ENCODE measurements at places on chromosomes 16 and 17.

DNA sequence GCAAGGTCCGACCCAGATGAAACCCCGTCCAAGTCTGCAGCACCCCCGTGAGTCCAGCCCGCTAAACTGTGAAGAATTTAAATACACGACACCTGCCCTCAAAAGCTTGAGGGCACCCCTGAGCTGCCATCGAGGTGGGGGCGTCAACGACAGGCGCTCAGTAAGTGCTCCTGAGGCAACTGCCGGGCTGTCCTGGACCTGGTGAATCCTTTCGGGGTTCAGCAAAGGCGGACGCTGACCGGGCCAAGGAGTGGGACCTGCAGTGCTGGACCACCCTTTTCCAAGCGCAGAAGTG, 512 bp upstream of the ENDOV start:
- no peak for DNase-seq

- no peak for DNase-seq
Observed at GRCh38 chr17:71636644-71637043, 484.2 kb upstream of the SOX9 start.

- no peak for DNase-seq
Observed at GRCh38 chr17:50909765-50910605, 43.8 kb upstream of the TOB1 start.

DNA sequence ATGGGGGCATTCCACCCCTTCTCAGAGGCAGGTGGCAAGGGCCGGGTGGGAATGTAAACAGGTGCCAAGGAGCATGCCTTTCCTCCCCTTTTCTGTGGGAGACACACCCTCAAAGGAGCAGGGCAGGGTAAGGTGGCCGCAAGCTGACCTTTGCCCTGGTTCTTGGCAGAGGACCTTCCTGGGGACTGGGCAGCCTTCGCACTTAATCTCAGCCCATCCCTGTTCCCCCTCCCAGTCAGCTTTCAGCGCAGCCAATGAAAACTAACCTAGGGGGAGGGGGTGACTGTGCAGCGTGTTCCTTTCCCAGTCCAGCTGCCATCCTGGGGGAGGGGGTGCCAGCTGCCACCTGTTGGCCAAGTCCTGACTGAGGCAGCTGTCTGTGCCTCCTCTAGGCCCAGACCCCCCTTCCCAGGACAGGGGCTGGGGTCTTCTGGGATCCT, 2.8 kb downstream of the TRAF4 start:
- no peak for DNase-seq

GRCh38 chr17:37286430-37286829, 89.4 kb upstream of the C17orf78 start:
- no peak for DNase-seq

DNA sequence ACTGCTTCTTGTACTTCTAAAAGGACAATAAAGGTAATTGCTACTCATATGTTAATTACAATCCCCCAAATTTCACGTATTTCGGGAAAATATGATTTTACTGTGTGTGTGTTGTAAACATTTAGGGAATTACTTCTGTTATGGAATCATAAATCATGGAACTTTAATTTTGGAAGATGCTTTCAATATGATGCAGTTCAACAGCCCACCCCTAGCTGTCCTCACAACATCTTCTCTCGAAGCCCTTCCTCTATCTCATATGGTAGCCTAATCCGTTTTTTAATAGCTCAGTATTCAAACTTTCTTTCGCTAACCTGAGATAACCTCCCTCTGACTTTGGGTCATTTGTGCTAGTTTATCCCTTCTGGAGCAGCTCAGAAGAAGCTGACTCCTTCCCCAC, 78.4 kb downstream of the ANKFN1 start:
- no peak for DNase-seq

- DNase-seq, result no peak
Observed at GRCh38 chr17:48647103-48647962, 21.2 kb upstream of the HOXB9 start.

DNA sequence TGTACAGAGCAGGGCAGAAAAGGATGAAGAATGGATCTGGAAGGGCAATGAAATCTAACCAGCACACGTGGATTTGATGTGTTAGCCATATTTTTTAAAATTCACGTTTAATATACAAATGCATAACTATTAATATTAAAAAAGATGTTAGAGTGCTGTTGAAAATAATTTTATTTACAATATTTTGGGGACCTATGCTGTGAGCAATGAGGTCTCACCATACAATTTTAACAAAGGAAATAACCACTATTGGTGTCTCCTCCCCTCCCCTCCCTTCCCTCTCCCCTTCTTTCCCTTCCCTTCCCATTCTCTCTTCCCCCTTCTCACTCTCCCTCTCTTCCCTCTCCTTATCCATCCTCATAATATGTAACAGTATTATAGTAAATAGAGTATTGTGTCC, 64.2 kb upstream of the GPR139 start:
- no peak for DNase-seq

DNA sequence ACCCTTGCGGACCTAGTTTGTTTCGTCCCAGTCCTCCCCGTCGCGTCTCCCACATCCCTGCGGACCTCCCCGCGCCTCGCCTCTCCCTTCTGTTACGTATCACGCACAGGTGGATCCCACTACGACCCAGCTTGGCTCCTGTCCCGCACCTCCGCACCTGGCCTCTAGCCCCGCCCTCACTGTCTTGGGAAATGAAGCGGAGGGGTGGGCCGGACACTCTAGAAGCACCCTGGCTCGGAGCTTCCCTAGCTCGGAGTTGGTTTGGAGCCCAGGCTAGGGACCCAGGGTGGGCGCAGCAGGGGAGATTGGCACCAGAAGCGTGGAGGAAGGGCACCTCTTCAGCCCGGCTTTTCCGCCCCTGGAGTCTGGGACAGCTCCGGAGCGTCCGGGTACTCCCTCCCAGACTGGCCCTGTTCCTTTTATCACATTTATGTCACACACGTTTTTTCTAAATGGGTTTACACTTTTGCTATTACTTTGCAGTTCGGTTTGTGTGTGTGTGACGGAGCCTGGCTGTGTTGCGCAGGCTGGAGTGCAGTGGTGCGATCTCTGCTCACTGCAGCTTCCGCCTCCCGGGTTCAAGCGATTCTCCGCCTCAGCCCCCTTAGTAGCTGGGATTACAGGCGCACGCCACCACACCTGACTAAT, 1.4 kb upstream of the CEMP1 start:
- no peak for DNase-seq

- DNase-seq, result no peak
Observed at GRCh38 chr16:84277244-84277823, 17.3 kb upstream of the WFDC1 start.

DNA sequence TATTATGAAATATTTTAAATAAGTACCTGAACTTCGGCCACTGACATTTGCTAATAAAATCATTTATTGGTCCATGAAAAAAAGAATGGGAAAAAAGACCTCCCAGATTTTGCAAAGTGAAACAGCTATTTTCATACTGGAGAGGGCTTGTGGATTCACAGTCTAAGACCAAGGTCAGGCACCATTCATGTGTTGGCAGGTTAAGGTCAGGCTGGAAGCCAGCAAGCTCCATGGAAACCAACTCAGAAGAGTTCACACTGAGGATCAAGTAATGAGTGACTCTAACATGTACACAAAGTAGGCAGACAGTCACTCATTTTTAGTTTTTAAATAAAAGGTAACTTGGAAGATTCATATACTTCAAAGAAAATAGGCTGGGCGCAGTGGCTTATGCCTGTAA, 3.4 kb downstream of the DNAJA2 start:
- no peak for DNase-seq

DNA sequence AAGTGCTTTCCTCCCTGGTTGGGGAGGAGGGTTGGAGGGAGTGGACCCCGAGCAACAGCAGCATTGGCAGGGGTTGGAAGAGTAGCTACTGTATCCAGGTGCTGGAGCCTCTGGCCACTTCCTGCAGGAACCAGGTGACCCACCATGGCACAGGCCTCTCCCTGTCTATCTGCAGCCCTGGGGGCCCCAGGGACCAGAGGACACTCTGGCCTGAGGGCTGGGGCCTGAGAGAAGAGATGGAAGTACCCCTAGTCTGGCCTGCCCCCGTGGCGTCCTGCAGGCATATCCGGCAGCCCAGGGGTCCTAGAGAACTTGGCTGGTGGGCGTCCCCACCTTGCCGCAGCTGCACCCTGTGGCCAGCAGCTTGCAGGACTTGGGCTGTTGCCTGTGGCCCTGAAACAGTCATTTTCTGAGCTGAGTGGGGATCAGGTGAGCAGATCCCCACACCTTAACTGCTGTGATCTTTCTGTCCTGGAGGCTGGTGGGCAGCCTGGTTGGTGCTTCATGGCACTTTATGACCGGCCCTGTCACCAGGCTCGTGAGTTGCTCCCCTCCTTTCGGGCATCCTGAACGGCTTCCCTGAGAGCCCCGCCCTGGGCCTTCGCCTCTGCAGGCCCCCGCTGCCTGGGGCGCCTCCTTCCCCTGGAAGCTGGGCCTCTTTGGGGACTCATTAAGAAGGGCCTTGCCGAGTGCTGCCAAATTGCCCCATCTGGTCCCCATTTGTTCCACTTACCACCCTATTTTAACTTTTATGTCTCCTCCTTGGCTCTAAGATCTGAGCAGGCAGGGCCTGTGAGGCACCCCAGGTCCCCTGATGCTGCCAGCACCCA, 298.6 kb downstream of the SEC14L1 start:
- no peak for DNase-seq

DNA sequence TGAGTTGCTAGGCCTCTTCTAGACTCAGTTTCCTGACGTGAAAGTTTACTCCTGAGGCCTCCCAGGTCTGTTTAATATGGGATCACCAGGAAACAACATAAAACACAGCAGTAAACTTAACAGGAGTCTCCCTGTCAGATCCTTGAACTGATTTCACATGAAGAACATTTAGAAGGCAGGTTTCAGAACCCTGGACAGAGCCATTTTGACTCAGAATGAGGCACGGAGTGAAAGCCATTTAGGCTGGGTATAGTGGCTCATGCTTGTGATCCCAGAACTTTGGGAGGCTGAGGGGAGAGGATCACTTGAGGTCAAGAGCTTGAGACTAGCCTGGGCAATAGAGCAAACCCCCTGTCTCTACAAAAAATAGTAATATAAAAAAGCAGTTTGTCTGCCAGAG, 289.1 kb downstream of the CA10 start:
- no peak for DNase-seq

- DNase-seq, result no peak
Observed at GRCh38 chr17:36550491-36551417, 6.0 kb downstream of the GGNBP2 start.

DNA sequence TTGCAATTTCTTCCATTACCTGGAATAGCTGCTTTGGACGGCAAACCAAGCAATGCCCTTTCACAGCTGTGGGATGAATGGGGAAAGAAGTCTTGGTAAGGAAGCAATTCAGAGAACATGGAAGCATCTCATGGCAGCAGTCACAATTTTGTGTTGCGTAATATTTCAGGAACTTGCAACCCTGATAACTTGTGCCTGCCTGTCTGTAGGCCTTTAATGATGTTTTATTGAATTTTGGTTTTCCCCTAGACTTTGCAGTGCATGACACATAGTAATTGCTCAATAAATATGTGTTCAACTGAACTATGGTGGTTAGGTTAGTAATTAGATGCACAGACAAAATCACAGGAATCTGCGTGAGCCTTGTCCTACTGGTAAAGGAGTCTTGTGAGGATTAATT, 439.5 kb downstream of the WWOX start:
- DNase-seq, result no peak

DNA sequence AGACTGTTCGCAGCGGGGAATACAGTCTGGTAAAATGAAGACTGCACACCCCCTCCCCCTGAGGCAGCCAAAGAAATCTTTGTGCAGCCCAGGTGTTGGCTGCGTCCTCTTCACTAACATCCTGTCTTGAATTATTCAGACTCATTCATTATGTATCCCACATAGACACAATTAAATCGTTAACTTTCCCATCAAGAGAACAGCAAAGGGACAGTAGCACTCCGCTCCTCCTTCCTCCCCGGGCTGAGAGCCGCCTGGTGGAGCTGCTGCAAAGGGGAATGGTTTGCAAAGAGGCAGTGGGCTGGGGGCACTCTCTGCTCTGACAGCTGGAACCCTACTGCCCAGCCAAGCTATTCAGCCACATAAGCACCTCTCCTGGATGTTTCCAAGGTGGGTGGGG, 290.0 kb upstream of the SOX9 start:
- DNase-seq, result no peak

GRCh38 chr16:89312194-89312593, 94.7 kb downstream of the ZNF778 start:
- no peak for DNase-seq

- DNase-seq, result no peak
Observed at GRCh38 chr16:30429418-30429677, 482 bp downstream of the DCTPP1 start.

GRCh38 chr17:28861393-28862203, 6.8 kb downstream of the ERAL1 start:
- no peak for DNase-seq

GRCh38 chr16:46817961-46818360, 13.0 kb downstream of the C16orf87 start:
- no peak for DNase-seq

DNA sequence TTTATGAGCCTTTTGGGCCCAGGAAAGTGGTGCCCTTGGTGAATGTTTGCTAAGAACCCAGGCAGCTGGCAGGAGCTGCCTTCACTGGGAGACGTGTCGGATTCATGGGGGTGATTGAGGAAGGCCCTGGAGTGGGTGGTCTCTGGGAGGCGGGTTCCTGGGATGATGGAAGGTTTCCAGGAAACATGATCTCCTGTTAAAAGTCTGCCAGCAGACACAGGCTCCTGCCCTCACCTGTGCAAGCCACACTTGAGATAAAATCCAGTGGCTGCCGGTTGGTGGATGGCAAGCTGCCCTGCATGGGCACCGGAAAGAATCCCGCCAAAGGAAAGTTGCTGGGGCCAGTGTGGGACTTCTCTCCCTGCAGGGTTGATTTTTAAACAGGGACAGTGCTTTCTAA, 189.0 kb upstream of the CIBAR2 start:
- DNase-seq, result no peak

GRCh38 chr16:683396-684070, 601 bp downstream of the JMJD8 start:
- no peak for DNase-seq

GRCh38 chr16:35752012-35752772, 2292.8 kb downstream of the TP53TG3F start:
- DNase-seq, result no peak

GRCh38 chr17:79192503-79193351, 118.1 kb downstream of the ENGASE start:
- DNase-seq, result no peak

DNA sequence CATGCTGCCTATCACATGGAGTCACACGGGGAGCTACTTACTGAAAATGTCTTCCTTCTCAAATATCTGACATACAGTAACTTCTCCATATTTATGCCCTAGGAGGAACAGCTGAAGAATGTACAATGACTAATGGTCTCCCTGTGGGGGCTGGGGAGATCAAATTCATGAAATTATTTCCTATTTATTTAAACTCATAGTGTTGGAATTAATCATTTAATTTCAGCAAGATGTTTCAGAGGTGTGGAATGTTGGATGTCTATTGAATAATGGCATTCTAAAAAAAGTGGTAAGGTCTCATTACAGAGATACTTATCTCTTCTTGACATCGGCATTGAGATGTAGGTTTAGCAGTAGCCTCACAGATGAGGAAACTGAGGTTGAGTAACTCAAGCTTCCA, 214.3 kb upstream of the CDH11 start:
- peak; percentile 83 for DNase-seq

Measured in BJ (cell line).